ENCODE measurements at places on chromosomes 7 and 10.

GRCh38 chr7:139807009-139807408, 22.1 kb upstream of the TBXAS1 start:
- no peak for DNase-seq

DNA sequence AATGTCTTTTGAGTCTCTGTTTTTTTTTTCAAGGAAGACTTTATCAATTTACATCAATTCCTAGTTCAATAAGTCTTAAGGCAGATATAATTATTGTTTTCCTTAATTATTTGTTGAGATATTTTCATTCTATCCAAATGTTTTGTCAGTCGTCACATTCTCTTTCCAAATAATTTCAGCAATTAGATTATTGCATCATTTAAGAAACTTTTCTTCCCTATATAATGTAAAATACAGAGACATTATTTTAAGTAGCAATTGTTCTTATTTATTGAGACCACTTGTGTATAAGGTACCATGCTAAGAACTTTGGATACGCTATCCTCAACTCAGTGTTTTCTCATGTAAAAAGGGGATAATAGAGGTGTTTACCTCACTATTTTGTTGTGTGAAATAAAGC, 38.1 kb upstream of the GNAT3 start:
- no peak for DNase-seq

GRCh38 chr10:63561341-63561740, 40.1 kb downstream of the REEP3 start:
- no peak for DNase-seq

GRCh38 chr10:71964743-71965515, 734 bp downstream of the CHST3 start:
- DNase-seq, result no peak

GRCh38 chr7:32264702-32265284, 194.6 kb upstream of the PDE1C start:
- no peak for DNase-seq

- no peak for DNase-seq
Measured at GRCh38 chr10:55144001-55144400, 343.0 kb upstream of the PCDH15 start.

DNA sequence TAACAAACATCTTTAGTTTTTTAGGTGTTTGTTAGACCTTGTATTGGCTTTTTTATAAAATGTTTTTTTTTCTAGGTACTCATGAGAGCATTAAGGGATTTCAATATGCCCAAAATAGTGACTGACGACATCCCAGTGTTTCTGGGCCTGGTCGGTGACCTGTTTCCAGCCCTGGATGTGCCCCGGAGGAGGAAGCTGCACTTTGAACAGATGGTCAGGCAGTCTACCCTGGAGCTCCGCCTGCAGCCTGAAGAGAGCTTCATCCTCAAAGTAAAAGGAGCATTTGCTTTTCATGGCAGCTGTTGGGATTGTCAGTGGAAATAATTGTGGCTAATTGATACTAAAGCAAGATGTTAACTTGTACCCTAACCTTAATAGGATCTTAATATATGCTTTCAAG, 161.5 kb downstream of the DNAH11 start:
- no peak for DNase-seq

DNA sequence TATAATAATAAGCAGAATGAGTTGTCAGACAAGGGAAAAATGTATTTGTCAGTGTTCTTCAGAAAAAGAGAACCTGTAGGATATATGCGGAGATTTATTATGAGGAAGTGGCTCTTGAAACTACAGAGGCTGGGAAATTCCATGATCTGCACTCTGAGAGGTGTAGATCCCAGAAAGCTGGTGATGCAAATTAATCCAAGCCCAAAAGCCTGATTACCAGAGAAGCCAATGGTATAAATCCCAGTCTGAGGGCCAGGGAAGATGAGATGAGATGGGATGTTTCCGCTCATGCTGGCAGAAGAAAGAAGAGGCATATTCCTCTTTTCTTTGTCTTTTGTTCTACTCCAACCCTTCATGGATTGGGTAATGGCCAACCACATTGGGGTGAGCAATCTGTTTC, 732.8 kb upstream of the IGFBP3 start:
- no peak for DNase-seq

DNA sequence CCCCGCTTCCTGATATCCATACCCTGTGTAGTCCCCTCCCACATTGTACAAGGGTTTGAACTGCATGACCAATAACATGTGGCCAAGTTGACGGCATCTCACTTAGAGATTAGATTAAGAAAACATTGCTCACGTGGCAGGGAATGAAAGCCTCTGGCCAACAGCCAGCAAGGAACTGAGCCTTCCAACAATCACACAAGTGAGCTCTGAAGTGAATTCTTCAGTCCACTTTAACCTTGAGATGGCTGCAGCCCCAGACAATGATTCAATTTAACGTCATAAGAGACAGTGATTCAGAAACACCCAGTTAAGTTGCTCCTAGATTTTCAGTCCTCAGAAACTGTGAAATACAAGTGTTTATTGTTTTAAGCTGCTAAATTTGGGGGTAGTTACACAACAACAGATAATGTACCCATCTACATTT, 165.9 kb upstream of the PLXNA4 start:
- no peak for DNase-seq

GRCh38 chr10:116654816-116655215, 34.1 kb downstream of the PNLIPRP2 start:
- no peak for DNase-seq

DNA sequence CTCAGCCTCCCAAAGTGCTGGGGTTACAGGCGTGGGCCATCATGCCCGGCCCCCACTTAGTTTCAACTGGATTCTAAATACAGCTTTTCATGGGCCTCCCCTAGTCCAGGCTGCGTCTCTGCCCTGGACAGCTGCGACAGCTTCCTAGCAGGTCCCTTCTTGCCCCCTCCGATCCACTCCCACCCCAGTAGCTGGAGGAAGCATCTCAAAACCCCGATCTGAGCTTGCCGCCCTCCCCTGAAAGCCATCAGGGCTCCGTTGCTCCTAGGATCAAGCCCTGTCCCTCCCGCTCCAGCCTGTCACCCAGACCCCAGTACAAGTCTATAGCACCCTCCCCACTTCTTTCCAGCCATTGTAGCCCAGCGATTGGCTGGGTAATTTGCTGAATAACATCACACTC, 64.5 kb downstream of the VWA2 start:
- DNase-seq, result no peak

DNA sequence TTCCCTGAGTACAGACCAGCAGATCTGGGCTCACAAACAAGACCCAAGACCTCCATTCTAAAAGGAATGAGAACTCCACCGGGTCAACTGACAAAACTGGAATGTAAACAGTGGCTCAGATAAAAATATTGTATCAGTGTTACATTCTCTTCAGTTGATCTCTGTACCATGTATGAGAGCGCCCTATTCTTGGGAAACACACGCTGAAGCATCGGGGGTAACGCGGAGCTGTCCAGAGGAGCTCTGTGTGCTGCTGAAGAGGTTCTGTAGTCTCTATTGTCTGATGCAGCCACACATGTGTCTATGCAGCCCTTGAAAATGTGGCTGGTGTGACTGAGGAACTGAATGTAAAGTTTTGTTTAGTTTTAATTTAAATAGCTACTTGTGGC, 39.7 kb downstream of the HIPK2 start:
- no peak for DNase-seq

DNA sequence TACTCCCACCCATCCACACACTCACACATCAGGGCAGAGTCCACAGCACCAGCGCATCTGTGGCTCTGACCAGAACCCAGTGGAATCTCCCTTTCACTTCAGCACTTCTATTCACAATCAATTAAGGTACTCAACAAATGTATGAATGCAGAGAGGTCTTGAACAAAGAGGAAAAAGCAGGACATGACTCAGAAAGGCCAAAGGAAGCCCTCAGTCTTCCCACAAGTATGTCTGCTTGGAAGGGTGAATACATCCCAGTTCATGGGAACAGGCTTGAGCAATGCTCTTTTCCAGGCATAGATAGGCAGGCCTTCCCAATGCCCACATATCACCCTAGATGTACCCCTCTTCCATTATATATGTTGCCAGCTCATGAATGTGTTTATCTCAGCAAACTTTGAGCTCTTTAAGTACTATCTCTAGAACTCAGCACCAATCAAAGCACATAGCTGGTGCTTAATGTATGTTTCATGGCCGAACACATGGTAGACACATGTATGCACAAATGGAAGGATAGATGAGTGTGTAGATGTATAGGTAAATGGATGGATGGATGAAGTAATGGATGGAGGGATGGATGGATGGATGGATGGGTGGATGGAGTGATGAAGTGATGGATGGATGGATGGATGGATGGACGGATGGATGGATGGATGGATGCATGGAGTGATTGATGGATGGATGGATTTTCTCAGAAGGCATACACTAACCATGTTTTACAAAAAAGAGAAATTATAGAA, 507.6 kb downstream of the GRID1 start:
- no peak for DNase-seq

DNA sequence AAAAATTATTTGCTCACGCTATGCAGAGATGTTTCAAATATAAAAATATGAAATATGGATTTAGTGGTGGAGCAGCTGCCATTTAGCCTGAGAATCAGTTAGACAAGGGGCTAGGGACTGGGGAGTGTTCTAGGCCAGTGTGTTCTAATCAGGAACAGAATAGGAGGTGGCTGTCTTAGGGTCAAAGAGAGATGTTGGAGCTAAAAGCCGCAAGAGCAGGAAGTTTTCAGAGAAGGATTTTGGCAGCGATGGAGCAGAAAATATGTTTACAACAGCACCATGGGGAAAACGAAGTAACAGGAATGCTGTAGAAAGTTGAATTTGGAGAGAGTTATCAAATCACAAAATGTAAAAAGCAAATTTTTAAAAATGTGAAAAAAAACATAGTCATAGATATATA, 314.0 kb upstream of the SEMA3A start:
- no peak for DNase-seq
